ENCODE measurements at places on chromosomes 2 and 18.

GRCh38 chr2:231634951-231635875, 42.5 kb downstream of the TEX44 start:
- DNase-seq: no peak

GRCh38 chr2:156538083-156538504, 101.9 kb downstream of the GPD2 start:
- no peak for DNase-seq

DNA sequence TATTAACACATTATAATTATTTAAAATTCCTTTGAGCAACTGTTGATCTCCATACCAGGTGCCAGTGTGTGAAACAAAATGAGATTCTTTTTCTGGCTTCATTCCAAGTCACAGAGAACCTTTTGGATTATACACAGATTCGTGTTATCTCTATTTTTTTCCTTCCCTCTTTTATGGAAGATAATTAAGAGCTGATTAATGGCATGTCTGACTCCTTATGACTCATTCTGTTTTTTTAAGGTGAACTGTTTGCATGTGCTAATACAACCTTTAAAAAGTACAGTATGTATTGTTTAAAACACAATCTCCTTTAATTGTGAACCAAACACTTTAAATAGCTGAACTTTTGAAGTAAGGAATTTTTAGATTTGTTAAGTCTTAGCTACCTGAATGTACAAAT, 39.3 kb downstream of the PELI1 start:
- no peak for DNase-seq

DNA sequence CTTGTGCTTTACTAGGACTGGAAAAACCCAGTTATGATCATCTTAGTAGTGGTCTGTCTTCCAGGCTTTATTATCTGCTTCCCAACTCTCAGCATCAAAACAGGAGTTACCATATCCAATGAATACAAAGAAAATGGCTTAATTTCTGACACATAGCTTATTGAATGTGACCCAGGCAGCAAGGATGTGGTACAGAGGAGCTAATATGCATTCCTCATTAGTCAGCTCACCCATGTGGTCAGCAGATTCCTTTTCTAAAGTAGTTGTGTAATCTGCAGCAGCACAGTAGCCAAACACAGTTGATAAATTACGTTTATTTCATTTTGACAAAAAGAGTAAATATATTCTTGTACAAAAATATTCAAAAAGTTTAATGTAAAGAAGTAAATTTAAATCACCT, 43.6 kb downstream of the TSPYL6 start:
- no peak for DNase-seq

DNA sequence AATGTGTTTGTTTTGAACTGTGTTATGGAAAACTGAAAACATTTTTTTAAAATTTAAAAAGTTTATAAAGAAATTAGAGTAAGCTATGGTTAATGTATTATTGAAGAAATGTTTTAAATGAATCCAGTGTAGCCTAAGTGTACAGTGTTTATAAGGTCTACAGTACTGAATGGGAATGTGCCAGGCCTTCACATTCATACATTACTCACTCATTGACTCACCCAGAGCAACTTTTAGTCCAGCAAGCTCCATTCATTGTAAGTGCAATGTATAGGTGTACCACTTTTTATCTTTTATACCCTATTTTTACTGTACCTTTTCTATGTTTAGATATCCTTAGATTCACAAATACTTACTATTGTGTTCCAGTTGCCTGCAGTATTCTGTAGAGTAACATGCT, 215.1 kb upstream of the THUMPD2 start:
- no peak for DNase-seq

DNA sequence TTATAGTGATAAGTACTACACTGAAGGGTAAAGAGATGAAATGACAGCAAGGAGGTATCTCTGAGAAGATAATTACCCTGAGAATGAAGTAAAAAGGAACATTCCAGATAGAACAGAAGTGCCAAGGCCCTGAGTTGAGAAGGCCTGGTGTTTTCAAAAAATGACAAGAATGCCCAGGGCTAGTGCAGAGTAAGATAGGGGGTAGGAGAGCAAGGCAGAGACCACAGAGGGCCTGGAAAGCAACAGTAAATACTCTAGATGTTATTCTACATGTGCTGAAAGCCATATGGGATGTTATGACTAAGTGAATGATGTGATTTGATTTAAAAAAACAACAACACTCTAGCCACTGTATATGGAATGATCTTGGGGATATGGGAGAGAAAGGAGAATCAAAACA, 52.3 kb downstream of the BAZ2B start:
- DNase-seq: no peak

DNA sequence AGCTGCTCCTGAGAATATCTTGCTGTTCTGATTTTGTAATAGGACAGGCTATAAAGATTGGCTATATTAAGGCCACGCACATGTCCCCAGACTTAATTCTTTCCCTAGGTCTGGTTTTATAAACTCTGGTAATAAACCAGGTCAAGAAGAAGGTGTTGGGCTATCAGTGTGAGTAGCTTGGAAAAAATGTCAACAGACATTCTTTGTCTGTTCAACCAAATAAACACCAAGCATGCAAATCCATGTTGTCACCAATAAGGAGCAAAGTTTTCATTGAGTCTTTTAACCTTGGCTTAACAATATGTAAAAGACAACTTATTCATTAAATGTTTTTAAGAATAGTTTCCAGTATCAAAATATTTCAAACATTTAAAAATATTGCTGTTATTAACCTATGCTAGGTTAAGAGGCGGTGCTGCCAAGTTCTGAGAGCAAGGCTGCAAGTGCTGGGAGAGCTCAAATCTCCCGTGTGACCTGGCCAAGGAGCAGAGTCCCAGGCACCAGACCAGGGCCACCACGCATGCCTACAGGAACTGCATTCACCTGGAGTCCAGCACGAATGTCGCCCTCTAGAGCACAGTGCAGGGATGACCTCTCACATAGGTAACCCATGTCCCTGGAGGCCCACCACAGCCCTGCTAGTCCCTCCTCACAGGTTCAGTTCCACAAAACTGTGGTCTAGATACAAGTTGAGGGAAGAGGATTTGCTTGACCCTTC, 120.5 kb upstream of the POU3F3 start:
- DNase-seq: no peak

- no peak for DNase-seq
Observed at GRCh38 chr2:5885451-5886173, 193.4 kb downstream of the SOX11 start.

GRCh38 chr2:223363085-223363484, 239.1 kb downstream of the SCG2 start:
- DNase-seq: no peak

DNA sequence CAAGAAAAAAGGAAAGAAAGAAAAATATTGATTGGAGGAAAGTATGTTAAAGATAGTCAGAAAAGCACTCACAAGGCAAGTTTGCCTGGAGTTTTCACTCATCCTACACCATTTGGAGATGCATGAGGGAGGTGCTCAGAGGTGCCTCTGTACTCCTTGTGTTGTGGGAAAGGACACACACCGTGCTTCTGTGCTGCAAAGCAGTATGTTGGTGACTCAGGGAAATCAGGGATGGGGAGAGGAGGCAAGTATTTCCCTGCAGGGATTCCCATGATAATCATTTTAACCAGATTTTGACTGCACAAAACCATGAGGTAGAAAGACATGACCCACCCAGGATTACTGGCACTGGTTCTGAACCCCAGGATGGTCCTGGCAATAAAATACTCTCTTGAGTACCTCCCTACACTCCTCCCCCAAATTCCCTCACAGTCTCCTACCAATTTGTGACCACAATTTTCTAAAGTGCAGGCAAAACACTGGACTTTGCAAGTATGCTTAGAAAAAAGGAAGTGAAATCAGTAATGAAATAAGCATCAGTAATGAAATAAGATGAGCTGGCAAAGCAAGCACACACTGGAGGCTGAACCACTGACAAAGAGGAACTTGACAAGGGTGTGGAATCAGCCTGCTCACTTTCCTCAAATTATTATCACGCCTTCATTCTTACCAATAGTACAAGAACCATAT, 155.5 kb upstream of the ACVR2A start:
- no peak for DNase-seq
